ENCODE measurements at places on chromosomes 1 and 21.

DNA sequence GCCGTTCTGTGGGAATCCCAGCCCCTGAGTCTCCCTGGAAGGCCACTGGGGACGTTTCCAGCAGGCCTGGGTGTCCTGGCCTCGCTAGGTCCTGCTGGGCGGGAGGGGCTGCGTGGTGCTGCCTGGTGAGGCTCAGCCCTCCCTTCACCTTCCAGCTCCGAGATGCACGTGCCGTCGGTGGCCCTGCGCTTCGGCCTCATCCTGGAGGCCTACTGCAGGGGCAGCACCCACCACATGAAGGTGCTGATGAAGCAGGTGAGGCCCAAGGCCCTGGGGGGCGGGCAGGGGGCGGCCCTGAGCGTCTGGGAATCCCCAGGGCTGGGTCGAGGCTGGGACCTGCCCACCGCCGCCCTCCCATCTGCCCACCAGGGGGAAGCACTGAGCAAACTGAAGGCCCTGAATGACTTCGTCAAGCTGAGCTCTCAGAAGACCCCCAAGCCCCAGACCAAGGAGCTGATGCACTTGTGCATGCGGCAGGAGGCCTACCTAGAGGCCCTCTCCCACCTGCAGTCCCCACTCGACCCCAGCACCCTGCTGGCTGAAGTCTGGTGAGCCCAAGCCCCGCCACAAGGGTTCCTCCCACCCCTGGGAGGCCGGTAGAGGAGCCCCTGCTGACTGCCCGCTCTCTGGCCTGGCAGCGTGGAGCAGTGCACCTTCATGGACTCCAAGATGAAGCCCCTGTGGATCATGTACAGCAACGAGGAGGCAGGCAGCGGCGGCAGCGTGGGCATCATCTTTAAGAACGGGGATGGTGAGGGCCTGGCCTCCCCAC, 70.3 kb downstream of the PIK3CD start:
- DNase-seq, result peak; percentile 65

DNA sequence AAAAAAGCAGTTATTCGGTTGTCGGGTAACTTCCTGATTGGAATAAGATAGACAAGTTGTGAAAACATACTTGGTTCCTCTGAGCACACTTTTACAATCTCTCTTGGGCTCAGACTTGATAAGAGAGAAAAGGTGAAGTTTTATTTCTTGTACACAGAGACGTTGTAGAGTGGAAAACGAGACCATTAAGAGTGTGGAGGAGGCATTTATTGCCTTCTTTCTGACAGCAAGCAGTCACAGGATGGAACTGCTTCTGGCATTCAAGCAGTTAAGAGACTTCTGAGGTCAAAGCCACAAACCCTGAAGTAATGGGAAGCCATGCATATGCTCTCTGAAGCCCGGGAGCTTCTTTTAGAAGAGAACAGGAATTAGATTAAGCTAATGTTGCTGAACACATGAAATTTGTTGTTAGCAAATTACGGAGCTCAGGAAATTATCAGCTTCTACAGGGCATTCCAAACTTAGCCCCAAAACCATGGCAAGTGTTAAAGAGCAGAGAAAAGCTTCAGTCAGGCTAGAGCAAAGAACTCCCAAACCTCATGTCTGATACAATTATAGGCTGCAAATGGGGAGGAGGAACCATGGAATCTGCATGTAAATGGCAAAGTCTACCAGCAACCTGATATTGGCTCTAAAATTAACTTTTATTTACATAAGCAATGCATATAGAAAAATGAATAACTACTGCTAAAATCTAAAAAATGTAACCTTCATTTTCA, 26.0 kb downstream of the S1PR1 start:
- DNase-seq, result no peak

DNA sequence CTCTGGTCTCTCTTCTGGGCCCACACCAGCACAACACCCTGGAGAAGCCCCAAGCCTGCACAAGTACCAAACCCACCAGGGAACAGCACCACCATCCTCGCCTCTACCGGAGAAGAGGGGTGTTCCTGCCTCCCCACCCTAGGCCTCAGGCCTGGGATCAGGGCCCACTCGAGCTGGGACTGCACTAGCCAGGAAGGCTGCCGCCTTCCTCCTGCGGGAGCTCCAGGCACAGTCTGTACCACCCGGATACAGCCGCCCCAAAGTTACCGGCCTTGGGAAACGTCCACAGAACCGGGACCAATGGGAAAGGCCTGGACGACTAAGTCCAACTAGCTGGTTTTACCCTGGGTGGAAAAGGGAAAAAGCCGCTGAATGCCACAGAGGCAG, 3.4 kb downstream of the TAL1 start:
- DNase-seq, result no peak

DNA sequence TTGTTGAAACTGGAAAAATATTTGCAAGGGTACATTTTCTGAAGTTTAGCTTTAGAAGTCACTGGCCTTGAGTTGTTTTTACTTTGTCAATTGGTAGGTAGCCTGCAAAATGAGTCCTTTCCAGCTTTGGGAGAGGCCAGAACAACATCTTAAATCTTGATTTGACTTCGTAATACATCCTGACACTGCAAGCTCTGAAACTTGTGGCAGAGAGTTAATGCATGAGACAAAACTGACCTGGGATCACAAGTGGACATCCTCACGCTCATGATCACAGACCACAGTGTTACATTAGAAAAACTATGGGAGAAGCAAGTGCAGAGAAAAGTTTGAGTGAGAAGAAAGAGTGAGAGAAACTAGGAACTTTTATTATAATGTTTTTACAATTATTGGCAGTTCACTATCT, 550.9 kb downstream of the USP25 start:
- DNase-seq, result no peak

GRCh38 chr1:247212012-247212411, 40.2 kb upstream of the ZNF124 start:
- DNase-seq, result no peak

DNA sequence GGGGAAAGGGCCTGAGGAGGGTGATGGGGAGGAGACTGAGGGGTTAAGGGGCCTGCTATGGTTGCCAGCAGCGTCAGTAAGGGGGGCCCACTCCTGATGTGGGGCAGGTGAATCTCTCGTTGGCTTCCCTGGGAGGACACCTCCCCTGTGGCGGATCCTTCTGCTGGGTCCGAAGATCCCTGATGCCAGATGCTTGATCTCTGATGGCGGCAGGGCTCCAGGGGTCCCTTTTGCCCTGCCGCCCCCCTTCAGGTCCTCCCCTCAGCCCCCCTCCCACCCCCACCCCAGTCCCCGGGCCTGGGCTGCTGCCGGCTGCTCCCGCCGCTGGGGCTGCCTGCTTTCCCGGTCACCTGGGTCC, 219 bp downstream of the CELF3 start:
- DNase-seq, result no peak

Measured in activated CD8-positive, alpha-beta memory T cell treated with anti-CD3 and anti-CD28 coated beads for 1 hour (primary cell).